NB4 (cell line): ENCODE measurements at places on chromosomes 1 and 21.

DNA sequence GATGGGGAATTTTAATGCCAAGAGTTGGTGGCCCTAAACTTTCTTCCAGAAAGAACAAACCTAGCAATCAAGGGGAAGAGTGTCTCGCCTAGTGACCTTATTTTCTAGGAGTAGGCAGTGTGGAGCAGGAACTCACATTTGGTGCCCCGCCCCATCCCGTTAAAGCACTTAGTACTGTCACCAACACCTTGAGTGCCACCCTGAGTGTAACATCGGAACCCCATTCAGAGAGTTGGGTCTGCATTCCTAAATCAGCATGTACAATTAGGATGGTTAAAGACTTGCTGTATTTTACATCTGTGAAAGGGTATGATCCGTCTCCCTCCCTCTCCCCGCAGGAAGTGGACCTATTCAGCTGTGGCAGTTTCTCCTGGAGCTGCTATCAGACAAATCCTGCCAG lies 15.5 kb downstream of the ETS2 start:
- DNase-seq: no peak

DNA sequence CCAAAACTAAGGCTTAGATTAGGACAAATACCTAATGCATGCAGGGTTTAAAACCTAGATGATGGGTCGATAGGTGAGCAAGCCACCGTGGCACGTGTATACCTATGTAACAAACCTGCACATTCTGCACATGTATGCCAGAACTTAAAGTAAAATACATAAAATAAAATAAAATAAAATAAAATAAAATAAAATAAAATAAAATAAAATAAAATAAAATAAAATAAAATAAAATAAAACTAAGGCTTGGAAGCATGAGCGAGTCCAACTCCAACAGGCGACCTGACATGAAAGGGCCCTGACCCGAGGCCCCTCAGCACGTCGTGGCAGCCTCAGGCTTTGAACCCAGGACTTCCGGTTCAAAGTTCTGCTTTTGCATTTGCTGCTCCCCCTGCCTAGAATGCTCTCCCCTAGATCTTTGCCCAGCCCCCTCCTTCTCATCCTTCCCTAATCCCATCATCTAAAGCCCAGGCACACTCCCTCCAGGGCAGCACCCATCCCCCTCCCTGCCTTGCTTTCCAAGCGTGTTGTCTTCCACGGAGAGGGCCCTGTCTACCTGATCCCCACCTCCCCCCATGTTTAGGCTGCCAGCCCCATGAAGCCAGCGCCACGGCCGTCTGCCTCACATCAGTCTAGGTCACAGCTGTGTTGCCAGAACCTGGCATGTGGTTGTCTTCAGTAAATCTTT lies 64.3 kb downstream of the TAS1R2 start:
- no peak for DNase-seq

- no peak for DNase-seq
Observed at GRCh38 chr1:38027201-38028104, 14.9 kb downstream of the UTP11 start.

- no peak for DNase-seq
Observed at GRCh38 chr1:229862017-229862774, 204.8 kb upstream of the GALNT2 start.

DNA sequence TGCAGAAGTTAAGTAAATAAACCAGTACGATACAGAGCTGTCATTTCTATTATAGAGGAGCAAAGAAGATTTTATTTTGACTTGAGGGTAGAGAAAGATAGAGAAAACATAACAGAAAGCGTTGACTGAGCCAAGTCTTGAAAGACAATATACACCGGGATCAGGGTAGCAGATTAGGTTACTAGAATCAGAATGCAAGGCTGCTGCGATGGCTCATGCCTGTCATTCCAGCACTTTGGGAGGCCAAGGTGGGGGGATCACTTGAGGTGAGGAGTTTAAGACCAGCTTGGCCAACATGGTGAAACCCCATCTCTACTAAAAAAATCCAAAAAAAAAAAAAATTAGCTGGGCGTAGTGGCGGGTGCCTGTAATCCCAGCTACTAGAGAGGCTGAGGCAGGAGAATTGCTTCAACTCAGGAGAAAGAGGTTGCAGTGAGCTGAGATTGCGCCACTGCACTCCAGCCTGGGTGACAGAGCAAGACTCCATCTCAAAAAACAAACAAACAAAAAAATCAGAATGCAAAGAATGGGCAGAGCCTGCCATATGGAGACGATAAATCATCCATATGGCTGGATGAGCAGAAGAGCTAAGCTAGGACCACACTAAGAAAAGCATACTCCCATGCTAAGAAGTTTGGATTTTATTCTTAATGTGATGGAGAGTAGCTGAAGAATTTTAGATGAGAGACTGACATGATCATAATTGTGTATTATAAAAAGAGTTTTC lies 9.9 kb upstream of the ABCD3 start:
- no peak for DNase-seq

GRCh38 chr1:38558500-38559445 lies 300.8 kb downstream of the RRAGC start:
- no peak for DNase-seq

GRCh38 chr21:41957991-41958766 lies 4.4 kb upstream of the C2CD2 start:
- DNase-seq: no peak

DNA sequence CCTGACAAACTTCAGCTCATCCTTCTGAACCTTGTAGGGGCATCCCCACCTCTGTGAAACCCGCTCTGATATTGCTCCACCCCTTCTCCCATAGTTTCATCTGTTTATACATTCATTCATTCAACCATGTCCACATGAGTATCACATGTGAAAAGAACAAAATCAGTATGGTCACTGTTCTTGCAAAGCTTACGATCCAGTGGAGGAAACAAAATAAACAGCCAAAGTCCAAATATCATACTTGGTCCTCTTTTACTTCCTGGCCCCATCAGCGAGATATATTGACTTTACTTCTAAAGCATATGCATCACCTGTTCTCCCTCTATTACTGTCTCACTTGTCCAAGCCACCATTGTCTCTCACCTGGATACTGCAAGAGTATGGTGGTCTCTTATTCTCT lies 35.6 kb downstream of the C8A start:
- DNase-seq: no peak

- DNase-seq: no peak
Observed at GRCh38 chr21:46196733-46197132, 12.5 kb upstream of the SPATC1L start.

DNA sequence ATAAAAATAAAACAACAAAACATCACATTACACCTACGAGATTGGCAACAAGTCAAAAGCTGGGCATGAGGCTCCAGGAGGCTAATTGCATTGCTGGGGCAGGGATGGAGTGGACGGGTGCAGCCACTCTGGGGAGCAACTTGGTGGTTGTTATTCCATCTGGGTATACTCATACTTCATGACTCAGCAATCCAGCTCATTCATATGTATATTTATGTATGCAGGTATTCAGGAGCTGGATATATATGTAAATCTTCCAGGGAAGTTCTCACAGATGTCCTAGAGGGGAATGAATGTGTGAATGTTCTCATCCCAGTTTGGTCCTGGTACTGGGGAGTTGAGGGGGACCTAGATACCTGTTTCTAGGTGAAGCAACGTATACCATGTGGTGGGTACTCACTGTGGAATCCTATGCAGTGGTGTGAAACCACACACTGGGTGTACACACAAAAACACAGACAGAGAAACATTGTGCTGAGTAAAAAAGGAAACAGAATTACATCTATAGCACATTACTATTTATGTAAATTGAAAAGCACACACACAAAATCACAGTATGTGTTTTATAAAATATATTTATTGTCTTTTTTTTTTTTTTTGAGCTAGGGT lies 79.7 kb upstream of the RAB4A start:
- no peak for DNase-seq

DNA sequence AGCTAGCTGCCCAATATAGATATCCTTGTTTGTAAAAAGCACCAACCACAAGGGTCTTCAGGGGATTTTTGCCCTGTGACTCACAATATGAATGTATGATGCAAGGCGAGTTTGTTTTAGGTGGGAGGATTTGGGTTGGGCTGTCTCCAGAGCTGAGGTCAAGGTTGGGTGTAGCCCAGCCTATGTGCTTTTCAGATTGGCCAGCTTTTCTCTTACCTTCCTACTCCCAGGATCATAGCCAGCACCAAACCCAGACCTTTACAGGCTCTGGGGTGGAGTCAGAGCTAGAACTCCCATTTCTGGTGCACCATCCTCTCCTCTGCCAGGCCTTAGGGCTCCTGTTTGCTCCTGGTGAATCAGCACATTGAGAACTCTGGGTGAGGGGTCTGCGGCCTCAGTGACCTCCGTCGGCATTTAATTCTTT lies 55.6 kb upstream of the GCLM start:
- DNase-seq: peak; percentile 53

- DNase-seq: no peak
Observed at GRCh38 chr1:21329209-21329844, 39.1 kb upstream of the ECE1 start.
